HS-5 (cell line): ENCODE measurements at places on chromosomes 2 and 18.

- DNase-seq = no peak
Observed at GRCh38 chr2:207122651-207123334, 43.0 kb downstream of the KLF7 start.

DNA sequence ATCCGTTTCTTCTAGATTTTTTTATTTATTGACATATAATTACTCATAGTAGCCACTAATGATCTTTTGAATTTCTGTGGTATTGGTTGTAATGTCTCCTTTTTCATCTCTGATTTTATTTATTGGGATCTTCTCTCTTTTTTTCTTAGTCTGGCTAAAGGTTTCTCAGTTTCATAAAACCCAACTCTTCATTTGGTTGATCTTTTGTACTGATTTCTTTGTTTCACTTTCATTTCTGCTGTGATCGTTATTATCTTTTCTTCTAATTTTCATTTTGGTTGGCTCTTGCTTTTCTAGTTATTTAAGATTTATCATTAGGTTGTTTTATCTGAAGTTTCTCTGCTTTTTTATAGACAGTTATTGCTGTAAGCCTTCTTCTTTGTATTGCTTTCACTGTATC lies 463.6 kb upstream of the CRIM1 start:
- no peak for DNase-seq

DNA sequence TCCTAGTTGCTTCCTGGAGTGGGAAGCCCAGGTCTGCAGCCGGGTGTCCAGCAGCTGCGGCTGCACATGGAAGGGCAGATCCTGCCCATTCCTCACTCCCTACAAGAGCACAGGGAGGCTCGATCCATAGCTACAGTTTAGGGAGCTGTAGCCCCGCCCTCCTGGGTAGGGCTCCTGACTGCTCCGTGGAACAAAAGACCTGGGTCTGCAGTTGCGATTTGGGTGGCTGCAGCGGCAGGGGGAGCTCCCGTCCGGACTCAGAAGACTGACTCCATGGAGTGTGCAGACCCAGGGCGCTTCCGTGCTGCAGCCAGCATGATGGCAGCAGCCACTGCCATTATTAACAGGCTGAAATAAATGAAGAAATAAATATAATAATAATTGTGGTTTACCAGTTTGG lies 157.3 kb downstream of the CTNNA2 start:
- no peak for DNase-seq

DNA sequence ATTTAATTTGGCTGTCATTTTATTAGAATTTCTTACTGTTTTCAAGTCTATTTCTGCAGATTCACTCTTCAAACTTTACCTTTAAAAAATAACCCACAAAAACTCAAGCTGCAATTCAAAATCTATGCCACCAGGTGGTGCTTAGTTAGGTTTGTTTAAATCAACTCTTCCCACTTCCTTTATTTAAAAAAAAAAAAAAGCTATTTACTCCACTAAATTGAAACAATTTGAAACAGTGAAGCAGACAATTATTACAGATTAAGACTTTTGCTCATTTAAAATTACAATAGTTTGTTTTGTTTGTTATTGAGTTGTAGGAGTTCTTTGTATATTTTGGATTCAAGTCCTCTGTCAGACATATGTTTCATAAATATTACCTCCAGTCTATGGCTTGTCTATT lies 300.0 kb downstream of the PDE11A start:
- DNase-seq = peak; percentile 36

GRCh38 chr2:97931858-97932225 lies 63.9 kb downstream of the TMEM131 start:
- DNase-seq = no peak

- DNase-seq = no peak
Observed at GRCh38 chr18:50429207-50429948, 54.5 kb downstream of the SKA1 start.

DNA sequence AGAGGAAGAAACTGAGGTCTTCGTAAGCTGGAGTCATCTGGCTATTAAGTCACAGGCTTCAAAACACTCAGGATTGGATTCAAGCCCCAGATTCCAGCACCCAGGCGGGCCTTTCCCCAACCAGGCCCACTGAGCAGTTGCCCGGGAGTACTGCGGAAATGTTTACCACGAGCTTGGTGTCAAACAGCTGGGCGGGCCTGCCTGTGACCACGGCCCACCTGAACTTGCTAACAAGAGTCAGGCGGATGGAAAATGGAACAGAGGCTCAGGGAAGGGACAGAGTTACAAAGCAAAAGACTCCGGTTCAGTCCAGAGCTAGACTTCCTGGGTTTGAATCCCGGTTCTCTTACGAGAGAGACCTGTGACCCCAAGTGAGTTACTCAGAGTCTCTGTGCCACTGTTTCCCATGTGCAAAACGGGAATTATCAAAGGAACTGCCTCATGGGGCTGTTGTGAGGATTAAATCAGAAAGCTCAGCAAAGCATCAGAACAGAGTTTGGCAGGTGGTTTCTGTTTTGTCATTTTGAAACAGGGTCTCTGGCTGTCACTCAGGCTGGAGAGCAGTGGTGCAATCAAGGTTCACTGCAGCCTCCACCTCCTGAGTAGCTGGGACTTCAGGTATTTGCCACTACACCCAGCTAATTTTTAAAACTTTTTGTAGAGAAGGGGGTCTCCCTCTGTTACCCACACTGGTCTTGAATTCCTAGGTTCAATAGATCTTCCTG lies 49.0 kb upstream of the TFCP2L1 start:
- no peak for DNase-seq

GRCh38 chr2:235570256-235570655 lies 76.4 kb downstream of the AGAP1 start:
- no peak for DNase-seq

DNA sequence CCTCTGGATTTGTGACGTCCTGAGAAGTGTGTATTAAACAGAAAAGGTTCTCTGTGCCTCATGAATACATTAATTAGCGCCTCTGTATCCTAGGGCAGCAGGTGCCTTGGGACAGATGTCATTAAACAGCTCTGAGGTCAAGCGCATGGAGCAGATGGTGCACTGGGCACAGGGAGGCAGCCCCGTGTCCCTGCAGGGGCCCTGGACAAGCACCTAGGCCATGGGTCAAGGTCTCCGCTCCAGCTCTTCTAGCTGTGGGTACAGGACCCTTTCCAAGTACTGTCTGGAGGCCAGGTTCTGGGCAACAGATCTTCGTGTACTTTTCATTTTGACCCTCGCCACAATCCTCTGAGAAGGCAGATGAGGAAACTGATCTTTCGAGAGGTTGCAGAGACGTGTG lies 126.4 kb downstream of the KCTD1 start:
- DNase-seq = no peak

GRCh38 chr2:30656079-30656478 lies 151.2 kb downstream of the CAPN13 start:
- no peak for DNase-seq

- DNase-seq = no peak
Observed at GRCh38 chr2:40642237-40642636, 190.3 kb upstream of the SLC8A1 start.

GRCh38 chr18:76416911-76417310 lies 78.1 kb downstream of the ZNF516 start:
- DNase-seq = no peak

- DNase-seq = no peak
Observed at GRCh38 chr2:58720770-58721697, 479.9 kb upstream of the FANCL start.

GRCh38 chr18:41905786-41906527 lies 49.1 kb upstream of the PIK3C3 start:
- peak; percentile 11 for DNase-seq

DNA sequence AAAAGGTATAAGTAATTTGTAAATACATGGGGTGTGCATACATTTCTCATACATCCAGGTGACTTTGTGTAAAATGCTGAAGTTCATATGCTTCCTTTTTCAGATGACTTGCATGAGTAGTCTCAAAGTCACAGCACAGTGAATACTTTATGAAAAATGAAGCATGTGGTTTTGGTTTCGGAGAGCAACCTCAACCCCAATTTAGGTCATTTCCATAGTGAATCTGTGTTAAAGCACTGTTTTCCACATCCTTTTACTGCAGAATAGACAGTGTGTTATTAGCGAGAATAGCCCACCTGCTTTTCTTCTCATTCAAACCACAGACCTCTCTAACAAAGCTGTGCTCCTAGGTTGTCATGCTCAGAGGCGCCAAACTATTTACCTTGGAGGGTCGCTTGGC lies 204.4 kb upstream of the RASGRP3 start:
- no peak for DNase-seq

DNA sequence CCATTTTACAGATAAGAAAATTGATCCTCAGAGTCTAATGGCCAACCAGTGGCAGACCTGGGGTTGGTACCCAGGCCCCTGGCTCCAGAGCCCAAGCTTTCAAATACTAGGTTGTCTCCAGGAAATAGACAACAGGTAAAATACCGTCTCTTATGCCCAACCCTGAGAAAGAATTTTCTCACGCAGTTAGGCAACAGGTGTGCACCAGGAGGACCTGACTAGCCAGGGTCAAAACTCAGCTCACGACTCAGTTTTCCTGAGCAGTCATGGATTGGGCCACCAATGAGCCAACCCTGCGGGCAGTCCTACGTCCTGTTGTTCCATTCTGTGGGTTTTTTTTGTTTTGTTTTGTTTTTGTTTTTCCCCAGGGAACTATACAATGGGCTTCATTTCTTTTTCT lies 13.5 kb downstream of the TRIB2 start:
- DNase-seq = no peak

GRCh38 chr2:8505311-8505920 lies 176.4 kb upstream of the ID2 start:
- DNase-seq = no peak

GRCh38 chr2:69961496-69961895 lies at the start of gene ASPRV1:
ASPRV1 (minus strand) TSS chr2:69961631; CDS start chr2:69961436, 195 bp downstream.
- no peak for DNase-seq

- no peak for DNase-seq
Observed at GRCh38 chr2:128372621-128373341, 54.1 kb upstream of the HS6ST1 start.

- peak; percentile 67 for DNase-seq
Observed at GRCh38 chr18:23401400-23402347, 51.4 kb upstream of the RIOK3 start.

GRCh38 chr2:36889795-36890194 lies 76.5 kb downstream of the STRN start:
- peak; percentile 97 for DNase-seq

- DNase-seq = no peak
Observed at GRCh38 chr18:21680161-21680560, 24.4 kb downstream of the ABHD3 start.

- DNase-seq = no peak
Observed at GRCh38 chr2:163123526-163123925, 285.0 kb upstream of the KCNH7 start.

DNA sequence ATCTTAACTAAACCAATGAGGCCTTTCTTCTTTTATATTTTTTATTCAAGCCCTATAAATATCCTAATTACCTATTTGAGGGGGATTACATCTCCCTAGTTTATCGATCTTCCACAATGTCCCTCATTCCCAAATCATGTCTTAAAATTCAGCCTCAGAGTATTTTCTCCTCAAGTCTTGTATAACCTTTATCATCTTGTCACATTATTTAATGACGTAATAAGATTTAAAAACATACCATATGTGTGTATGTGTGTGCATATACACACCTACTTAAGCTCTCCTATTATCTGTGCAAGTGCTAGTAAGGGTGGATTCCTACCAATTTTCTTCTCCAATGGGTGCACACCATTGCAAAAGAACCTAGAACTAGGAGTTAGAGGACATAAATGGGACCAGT lies 421.1 kb downstream of the FIGN start:
- no peak for DNase-seq

GRCh38 chr2:109402980-109403840 lies 210.6 kb downstream of the SEPTIN10 start:
- DNase-seq = no peak

DNA sequence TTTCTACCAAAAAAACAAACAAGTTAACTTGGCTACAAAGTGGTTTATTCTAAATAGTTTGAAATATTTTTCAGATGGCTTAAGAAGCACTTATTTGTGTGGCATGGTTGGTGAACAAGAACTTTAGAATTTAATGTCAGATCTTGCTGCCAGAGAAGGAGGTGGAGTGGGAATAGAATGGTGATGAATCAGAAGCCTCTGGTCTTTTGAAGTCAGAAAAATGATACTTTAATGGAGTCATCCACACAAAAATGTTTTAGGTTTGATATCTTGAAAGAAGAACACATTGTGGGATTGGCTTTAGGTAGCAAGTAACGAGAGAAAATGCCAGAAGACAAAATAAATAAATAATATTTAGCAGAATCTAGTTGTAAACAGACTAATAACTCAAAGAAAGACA lies 243.1 kb upstream of the FANCL start:
- peak; percentile 56 for DNase-seq

- DNase-seq = no peak
Observed at GRCh38 chr2:12971581-12972365, 255.0 kb downstream of the TRIB2 start.

- no peak for DNase-seq
Observed at GRCh38 chr2:189222468-189223105, 43.0 kb upstream of the COL5A2 start.

DNA sequence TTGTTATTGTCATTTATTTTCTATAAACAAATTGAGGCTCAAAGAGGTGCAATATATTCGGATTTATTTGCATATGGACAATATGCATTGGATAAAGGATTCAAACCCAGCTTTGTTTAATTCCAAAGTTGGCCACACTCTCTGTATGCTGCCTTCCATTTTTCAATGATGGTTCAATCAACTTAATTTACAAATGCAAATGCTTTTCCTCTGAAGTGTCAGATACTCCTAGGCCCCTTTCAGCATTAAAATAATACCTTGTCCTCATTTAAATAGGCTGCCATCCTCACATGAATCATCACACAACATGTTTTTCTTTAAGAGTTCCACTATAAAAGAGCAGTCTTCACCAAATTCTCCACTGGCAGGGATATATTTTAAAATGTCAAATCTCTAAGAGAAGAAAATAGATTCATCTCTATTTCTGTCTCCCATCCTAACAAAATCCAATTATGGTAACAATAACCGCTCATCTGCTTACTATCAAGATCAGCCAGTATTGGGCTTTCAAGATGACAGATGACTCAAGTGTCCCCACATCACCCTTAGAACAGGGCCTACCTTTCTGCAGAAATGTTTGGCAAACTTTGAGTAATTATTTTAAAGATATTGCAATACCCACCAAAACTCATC lies 114.8 kb downstream of the SCG2 start:
- DNase-seq = no peak

DNA sequence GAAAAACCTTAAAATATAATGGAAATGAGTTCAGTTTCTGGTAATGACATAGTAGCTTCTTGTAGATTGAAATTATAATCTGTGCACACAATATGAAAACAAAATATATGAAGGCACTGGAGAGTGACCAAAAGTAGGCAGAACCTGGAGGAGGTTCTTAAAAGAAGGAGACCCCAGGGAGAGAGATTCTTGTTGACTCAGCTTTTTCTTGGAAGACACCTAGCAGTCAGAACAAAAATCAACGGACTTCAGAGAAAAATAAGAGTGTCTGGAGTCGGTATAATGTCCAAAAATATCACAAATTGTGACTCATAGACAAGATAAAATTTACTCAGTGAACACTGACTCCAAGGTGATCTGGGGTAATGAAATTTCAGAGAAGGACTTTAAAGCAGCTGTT lies 286.5 kb downstream of the CCDC178 start:
- DNase-seq = no peak

GRCh38 chr2:159620796-159621195 lies 4.4 kb upstream of the BAZ2B start:
- no peak for DNase-seq
